ENCODE measurements at places on chromosomes 6 and 20.
A peak's percentile ranks its signal among the peaks of the same experiment; 100 is the strongest.

DNA sequence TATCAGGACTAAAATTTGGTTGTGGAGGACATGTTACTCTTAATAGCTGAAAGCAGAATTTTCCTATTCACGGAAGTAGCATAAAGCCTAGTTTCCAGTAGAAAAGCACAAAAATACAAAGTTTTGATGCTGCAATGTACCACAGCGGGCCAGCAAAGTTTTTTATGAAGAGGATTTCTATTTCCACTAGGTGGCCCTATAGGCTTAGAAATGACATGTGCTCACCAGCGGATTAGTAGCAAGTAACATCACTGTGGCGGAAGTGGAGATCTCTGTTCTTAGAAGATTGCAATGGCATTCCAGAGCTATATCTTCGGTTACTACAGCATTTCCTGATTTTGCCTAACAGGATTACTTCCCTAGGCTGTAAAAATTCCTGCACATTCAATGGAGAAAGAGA, 1219.0 kb upstream of the EYS start:
- DNase-seq: no peak
- H3K36me3 ChIP-seq: peaks cover 2% of the 10 kb centered on the region
- no peaks in the 10 kb centered on the region for H3K27me3 ChIP-seq
- H3K27ac ChIP-seq: no peak overlapping the region
- no peaks in the 10 kb centered on the region for H3K4me1 ChIP-seq

DNA sequence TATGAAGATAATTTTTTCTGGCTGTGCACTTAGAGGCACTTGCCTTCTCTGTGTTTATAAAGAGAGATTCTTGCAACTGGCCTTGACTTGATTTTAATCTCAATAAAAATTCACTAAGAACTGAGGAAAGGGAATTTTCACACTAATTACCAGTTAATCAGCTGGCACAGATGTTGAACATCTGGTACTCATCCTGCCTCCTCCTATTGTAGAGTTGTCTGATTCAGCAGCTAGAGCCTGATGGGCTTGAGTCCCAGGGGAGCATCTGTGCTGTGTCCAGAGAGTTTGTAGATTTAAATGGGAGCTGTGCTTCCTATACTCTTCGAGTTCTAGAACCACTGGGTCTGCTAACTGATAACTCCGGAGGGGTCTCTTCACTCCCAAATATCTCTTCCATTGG, 284.4 kb upstream of the RNF24 start:
- no peaks in the 10 kb centered on the region for H3K36me3 ChIP-seq
- DNase-seq: no peak
- H3K27me3 ChIP-seq: peaks cover 99% of the 10 kb centered on the region
- H3K4me1 ChIP-seq: no peaks in the 10 kb centered on the region
- no peak overlapping the region for H3K4me3 ChIP-seq
- H3K27ac ChIP-seq: no peak overlapping the region

DNA sequence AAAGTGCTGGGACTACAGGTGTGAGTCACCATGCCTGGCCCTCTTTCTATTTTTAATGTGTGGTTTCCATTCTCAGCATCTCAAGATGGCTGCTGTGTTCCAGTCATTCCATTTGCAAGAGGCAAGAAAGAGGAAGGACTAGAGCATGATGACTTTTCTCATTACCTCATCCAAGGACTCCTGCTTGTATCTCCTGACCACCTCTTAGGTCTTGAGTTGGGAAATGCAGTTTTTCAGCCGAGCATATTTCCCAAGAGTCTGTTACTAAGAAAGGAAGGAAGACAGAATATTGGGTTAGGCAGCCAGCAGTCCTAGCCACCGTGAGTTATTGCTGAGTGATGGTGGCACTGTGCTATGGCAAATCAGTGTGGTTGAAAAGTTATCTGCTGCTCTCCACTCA, 108.4 kb upstream of the INSM1 start:
- H3K4me1 ChIP-seq: no peaks in the 10 kb centered on the region
- no peaks in the 10 kb centered on the region for H3K36me3 ChIP-seq
- no peak for DNase-seq
- peaks cover 46% of the 10 kb centered on the region for H3K27me3 ChIP-seq

GRCh38 chr6:125471667-125472066, 169.9 kb upstream of the HDDC2 start:
- no peaks in the 10 kb centered on the region for H3K4me1 ChIP-seq
- peaks cover 2% of the 10 kb centered on the region for H3K36me3 ChIP-seq
- no peak for DNase-seq
- no peak overlapping the region for H3K27ac ChIP-seq

- H3K4me3 ChIP-seq: no peak overlapping the region
- no peaks in the 10 kb centered on the region for H3K36me3 ChIP-seq
- DNase-seq: no peak
- peaks cover 51% of the 10 kb centered on the region for H3K27me3 ChIP-seq
- no peaks in the 10 kb centered on the region for H3K4me1 ChIP-seq
Measured at GRCh38 chr6:134888316-134888715, 61.6 kb downstream of the ALDH8A1 start.

DNA sequence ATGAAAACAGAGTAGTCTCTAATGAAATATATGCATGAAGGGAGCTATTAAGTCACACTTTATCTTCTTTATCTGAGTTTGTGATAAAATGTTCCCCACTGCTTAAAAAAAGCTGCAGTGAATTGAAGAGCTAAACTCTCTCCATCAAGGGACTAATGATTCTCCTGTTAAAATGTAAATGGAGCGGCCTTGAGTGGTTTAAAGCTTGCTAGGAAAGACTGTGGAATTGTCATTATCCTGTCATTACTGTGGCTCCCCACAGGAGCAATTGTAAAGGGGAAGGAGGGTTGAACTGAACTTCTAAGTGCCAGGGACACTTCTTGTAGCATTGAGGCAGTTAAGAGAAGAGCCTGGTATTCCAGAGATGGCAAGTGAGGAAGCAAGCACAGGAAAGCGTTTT, 17.3 kb upstream of the CNR1 start:
- DNase-seq: no peak
- no peaks in the 10 kb centered on the region for H3K36me3 ChIP-seq
- H3K4me3 ChIP-seq: no peak overlapping the region
- H3K27ac ChIP-seq: no peak overlapping the region

DNA sequence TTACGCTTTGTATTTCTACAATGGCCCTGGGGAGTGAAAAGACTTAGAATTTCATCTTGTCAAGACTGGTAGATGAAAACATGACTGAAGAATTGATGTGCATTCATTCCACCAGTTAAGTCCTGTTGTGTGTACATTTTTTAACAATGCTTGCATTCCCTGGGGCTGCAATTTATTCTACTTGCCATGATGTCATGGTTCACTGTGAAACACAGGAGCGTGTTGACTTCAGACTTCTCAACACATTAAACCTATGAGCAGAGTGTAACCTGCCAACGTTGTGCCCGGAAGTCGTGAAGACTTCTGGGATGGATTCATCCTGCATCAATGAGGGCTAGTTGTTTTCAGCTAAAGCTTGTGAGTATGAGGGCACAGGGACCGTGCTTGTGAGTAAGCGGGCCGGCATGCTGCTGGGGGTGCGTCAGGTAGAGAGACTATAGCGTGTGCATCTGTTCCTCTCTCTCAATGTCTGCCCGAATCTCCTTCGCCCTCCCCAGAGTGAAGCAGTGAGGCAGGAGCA, 26.3 kb upstream of the RIMS4 start:
- H3K4me3 ChIP-seq: no peak overlapping the region
- peaks cover 31% of the 10 kb centered on the region for H3K27me3 ChIP-seq
- H3K27ac ChIP-seq: no peak overlapping the region
- no peak for DNase-seq

- H3K4me1 ChIP-seq: no peaks in the 10 kb centered on the region
- no peak overlapping the region for H3K27ac ChIP-seq
- no peak overlapping the region for H3K4me3 ChIP-seq
Measured at GRCh38 chr6:93927731-93928130, 508.4 kb upstream of the EPHA7 start.

DNA sequence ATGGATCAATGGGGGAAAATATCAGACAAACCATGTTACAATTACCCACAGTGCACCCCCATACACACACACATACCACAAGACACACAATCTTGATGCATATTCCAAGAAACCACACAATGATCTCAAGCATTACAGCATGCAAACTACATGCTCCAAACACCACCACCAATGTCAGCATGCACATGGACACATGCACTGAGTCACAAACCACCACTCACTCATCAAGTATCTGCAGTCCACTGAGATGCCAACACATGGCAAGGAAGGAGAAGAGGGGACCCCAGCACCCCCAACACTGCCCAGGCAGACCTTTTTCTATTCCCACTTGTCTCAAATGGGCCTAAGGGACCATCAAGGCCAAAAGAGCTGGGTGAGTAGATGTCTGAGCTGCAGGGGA, 91.6 kb downstream of the PREX1 start:
- H3K4me3 ChIP-seq: peak overlapping the region; percentile 56
- peaks cover 41% of the 10 kb centered on the region for H3K36me3 ChIP-seq
- H3K4me1 ChIP-seq: peaks cover 65% of the 10 kb centered on the region

- DNase-seq: no peak
- no peak overlapping the region for H3K4me3 ChIP-seq
- H3K27me3 ChIP-seq: no peaks in the 10 kb centered on the region
- H3K27ac ChIP-seq: no peak overlapping the region
- H3K4me1 ChIP-seq: peaks cover 21% of the 10 kb centered on the region
- H3K36me3 ChIP-seq: peaks cover 2% of the 10 kb centered on the region
Measured at GRCh38 chr6:169558378-169558773, 143.5 kb downstream of the WDR27 start.

DNA sequence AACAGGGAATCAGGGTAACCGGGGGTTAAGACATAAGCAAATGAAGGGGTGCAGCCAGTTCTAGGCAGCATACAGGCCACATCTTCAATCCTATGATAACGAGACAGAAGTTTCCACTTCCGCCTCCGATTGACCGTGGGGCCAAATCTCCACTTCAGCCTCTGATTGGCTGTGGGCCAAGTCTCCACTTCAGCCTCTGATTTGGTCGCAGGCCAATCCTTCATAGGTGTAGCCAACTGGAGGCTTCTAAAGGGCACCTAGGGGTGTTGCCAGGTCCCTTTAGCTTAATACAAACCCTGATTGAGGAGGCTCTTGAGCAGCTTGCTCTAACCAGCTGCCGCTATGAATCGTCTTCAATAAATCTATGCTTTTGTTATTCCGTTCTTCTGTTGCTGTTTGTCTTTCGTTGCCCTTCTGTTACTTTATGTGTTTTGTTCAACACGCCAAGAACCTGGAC, 2.1 kb upstream of the ERGIC3 start:
- DNase-seq: no peak
- H3K27ac ChIP-seq: no peak overlapping the region
- H3K4me1 ChIP-seq: peaks cover 21% of the 10 kb centered on the region
- H3K27me3 ChIP-seq: no peaks in the 10 kb centered on the region

DNA sequence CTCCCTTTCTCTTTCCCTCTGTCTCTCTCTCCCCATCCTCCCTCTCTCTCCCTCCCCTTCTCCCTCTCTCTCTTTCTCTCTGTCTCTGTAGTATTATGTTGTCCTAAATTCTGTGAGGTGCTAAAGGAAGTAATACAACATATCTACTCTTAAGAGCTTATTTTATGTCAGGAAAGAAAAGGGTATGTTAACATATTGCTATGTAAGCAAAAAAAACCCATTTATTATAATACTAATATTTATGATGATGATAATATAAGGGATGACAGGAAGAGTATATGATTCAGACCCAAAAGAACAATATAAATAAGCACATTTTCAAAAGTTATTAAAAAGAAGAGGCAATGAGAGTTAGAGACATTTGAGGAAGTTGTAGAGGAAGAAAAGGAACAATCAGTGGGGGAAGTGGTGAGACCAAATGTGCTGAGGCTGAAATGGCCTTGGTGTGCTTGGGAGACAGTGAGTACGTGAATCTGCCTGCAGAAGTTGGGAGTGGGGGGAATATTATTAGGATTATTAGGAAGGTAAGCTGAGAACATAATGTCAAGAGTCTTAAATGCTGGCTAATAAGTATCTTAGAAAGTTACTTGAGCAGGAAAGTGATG, 303.6 kb upstream of the FERMT1 start:
- no peaks in the 10 kb centered on the region for H3K4me1 ChIP-seq
- no peaks in the 10 kb centered on the region for H3K27me3 ChIP-seq
- no peaks in the 10 kb centered on the region for H3K36me3 ChIP-seq
- DNase-seq: no peak

GRCh38 chr20:23409800-23410199, 11.5 kb downstream of the NAPB start:
- peaks cover 66% of the 10 kb centered on the region for H3K4me1 ChIP-seq
- H3K27me3 ChIP-seq: no peaks in the 10 kb centered on the region
- peaks cover 6% of the 10 kb centered on the region for H3K36me3 ChIP-seq

- peaks cover 2% of the 10 kb centered on the region for H3K36me3 ChIP-seq
- DNase-seq: peak; percentile 83
- no peak overlapping the region for H3K27ac ChIP-seq
- H3K27me3 ChIP-seq: peaks cover 20% of the 10 kb centered on the region
Measured at GRCh38 chr20:34312544-34313217, 9.5 kb upstream of the AHCY start.

DNA sequence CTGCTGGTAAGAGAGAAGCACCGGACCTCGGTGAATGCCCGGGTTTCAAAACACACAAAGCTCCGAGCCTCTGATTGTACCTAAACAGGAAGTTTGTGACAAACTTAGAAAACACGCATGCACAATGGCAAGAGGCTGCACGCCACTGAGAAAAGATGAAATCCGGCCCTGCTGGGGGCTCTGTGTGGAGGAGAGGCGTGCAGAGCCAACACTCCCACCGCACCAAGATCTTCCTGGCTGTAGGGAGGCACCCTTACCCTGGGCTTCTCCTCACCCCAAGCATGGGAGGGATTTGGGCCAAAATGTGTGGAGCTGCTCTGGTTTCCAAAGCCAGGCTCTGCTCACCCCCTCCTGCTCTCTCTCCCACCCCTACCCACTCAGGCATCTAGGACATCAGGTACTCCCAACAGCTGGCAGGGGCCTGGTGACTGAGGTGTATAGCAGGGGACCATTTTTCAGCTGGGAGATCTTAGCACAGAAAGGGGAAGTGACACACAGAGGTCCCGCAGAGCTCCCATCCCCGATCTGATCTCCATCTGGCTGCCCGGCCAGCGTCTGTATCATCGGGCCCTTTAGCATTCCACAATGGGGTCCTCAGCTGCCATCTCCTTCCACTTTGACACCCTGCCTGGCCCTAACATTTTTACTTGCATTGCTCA, 84.2 kb downstream of the TRERF1 start:
- no peak for DNase-seq
- peak overlapping the region; percentile 79 for H3K4me3 ChIP-seq
- H3K4me1 ChIP-seq: peaks cover 88% of the 10 kb centered on the region
- no peaks in the 10 kb centered on the region for H3K27me3 ChIP-seq

DNA sequence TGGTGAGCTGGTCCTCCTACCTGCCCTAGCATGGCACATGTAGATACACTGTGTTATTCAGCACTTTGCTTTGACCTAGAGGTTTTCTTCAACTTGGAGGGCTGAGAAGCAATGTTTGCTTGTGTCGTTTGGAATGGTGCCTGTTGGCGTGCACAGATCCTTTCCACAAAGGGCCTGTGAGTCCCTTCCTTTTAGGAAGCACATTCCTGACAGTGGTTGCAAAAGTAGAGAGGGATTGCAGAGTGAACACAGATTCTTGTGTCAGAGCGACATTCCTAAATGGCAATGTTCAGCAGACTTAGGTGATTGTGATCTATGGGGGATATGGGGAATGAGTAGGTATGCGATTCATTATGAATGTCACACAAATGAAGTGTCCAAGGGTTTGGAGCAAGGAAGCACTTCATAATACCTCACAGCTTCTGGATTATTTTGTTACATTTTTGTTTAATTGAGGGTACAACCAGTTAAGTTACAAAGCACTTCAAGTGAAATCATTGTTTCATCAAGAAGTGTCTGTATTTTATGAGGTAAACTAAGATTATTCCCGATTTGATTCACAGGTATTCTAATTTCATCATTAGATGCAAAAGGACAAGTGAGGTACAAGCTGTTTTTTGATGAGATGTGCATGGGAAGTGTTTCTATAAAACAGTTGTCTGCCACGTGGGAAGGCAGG, 713 bp upstream of the RNF144B start:
- H3K27ac ChIP-seq: peak overlapping the region; percentile 79
- peaks cover 25% of the 10 kb centered on the region for H3K4me1 ChIP-seq
- peaks cover 1% of the 10 kb centered on the region for H3K36me3 ChIP-seq
- DNase-seq: no peak
- H3K27me3 ChIP-seq: peaks cover 25% of the 10 kb centered on the region
- peak overlapping the region; percentile 99 for H3K4me3 ChIP-seq
